ENCODE measurements at places on chromosomes 5 and 9.
A peak's percentile ranks its signal among the peaks of the same experiment; 100 is the strongest.

DNA sequence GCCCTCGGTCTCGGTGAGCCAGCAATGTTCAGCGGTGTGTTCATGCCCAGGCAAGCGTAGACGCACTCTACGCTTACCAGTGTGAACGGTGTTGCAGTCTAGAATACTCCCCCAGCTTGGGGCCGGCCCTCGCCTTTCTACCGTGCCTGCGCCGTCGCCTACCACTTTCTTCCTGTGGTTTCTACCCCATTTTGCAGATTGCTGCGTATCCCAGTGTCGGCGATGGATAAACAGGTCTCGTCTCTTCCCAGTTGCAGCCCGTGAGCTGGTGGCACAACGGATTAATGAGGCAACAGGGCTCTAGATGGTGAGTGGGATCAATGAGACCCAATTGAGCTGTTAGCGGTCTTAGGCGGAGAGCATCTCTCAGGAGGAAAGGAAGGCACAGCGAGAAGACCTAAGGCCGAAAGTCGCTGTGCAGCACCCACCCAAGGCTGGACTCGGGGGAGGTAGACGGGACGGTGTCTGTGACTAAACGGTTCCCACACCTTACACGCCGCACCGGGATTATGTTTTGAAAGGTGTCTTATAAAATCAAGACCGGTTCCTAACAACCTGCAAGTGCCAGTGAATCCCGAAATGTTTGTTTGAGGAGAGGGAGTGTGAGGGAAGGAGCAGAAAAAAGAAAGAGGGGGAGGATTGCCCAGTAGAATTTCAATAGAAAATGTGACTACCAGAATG, 5.8 kb downstream of the OTP start:
- DNase-seq, result no peak

DNA sequence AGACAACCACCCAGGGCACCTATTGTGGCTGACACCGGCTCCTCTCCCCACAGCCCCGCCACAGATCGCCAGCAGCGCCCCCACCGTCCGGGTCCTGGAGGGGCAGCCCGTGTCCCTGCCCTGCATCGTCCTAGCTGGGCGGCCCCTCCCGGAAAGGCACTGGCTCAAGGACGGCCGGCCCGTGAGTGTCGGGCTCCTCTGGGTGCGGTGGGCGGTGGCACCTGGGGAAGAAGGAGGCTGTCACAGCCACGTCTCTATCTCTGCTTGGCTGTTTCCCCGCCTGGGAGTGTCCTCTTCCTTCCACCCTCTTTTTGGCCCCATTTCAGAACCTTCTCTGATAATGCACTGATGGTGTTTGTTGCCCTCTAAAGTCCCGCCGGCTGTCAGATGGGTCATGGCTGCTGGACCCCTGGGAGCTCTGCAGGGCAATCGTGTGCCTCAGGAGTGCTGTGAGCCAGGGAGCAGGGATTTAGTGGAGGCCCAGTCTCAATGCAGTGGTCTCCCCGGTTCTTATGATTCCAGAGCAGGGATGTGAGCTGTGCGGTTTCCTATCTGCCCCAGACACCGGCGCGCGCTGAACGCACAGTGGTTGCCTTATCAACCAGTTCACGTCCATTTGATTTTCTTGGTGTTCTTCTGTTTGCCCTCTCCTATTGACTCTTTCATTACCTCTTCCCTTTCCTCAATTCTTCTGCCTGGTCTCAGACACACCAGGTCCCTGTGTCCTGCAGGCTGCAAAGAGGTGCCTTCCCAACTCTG, 55.3 kb downstream of the HMCN2 start:
- no peak for DNase-seq

- DNase-seq, result peak; percentile 39
Observed at GRCh38 chr5:126778675-126779403, 1.9 kb downstream of the LMNB1 start.

DNA sequence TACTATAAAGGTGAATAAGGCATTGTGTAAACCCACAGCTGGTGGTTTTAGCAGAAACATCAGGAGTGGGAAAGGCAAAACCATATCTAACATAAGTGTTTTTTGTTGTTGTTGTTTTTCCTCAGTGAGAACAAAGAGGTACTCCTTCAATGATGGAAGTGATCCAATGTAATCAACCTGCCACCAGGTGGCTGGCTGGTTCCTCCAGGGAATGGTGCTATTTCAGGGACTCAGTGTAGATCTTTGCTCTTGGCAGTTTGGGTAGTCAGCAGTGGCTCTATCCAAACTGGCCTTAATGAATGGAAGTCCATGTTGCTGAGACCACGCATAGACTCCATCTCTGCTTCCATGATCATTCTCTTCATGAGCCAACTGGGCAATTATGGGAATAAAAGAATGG, 10.8 kb downstream of the DMRTA1 start:
- no peak for DNase-seq

- DNase-seq, result no peak
Observed at GRCh38 chr5:109987355-109987754, 297.6 kb downstream of the MAN2A1 start.

- peak; percentile 59 for DNase-seq
Observed at GRCh38 chr5:172726966-172727365, 44.0 kb downstream of the DUSP1 start.

GRCh38 chr5:133287500-133287899, 235.7 kb downstream of the HSPA4 start:
- no peak for DNase-seq

GRCh38 chr9:97237951-97238889, 69.2 kb upstream of the CCDC180 start:
- DNase-seq, result peak; percentile 95

DNA sequence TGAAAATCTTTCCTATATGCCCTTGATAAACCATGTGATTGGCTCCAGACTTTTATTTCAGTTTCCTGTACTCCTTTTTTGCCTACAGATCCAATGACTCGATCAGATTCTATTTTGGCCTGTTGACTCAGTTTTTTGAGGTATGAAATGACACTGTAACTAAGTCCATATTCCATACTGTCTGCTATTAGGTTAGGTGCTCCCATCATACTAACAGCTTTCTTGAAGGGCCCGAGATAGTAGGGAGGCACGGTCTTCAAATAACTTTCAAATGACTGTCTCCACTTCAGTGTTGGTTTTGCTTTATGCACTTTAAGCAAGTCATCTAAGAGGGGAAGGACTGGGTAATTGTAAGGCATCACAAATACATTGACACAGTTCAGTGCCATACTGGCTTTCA, 295.4 kb upstream of the DAB2 start:
- DNase-seq, result no peak

- DNase-seq, result no peak
Observed at GRCh38 chr9:110329639-110330230, 7.9 kb downstream of the TXNDC8 start.

DNA sequence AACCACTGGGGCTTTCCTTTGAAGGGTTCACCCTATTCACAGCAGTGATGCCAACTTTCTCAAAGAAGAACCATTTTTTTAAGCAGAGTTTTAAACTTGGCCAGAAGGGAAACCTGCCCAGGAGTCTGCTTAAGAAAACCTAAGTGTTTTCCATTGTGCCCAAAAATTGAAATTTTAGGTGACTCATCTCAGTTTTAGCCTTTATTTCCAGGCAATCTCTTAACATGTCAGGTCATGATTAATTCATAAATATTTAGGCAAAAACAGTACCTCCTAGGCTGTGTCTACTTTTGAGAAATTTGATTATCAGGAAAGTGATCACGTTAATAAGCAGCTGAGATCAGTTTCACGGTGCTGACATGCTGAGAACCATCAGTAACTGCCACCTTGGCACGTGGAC, 61.9 kb downstream of the TLE1 start:
- DNase-seq, result no peak

GRCh38 chr9:121862371-121863332, 211.2 kb downstream of the DAB2IP start:
- DNase-seq, result no peak

- DNase-seq, result no peak
Observed at GRCh38 chr5:2996248-2996647, 244.8 kb upstream of the IRX2 start.

- DNase-seq, result no peak
Observed at GRCh38 chr9:131394464-131395156, 724 bp downstream of the PRRC2B start.

GRCh38 chr5:55377810-55378209, 70.0 kb downstream of the MTREX start:
- DNase-seq, result no peak

DNA sequence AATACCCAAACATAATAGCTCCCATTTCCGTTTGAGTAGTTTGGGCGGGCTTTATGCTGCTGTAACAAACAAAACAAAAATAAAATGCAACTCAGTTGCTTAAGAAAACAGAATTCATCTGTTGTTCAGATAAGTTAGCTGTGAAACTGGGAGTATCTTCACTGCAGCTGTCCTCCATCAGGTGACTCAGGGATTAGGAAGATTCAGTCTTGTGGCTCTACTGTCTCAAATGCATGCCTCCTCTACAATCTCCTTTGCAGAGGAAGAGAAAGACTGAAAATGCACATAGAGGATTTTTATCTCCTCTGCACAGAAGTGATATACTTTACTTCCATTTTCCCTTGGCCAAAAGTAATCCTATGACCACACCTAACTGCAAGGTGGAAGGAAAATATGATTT, 883.7 kb downstream of the PTPRD start:
- no peak for DNase-seq

GRCh38 chr9:76419782-76420380, 25.7 kb upstream of the RFK start:
- no peak for DNase-seq

DNA sequence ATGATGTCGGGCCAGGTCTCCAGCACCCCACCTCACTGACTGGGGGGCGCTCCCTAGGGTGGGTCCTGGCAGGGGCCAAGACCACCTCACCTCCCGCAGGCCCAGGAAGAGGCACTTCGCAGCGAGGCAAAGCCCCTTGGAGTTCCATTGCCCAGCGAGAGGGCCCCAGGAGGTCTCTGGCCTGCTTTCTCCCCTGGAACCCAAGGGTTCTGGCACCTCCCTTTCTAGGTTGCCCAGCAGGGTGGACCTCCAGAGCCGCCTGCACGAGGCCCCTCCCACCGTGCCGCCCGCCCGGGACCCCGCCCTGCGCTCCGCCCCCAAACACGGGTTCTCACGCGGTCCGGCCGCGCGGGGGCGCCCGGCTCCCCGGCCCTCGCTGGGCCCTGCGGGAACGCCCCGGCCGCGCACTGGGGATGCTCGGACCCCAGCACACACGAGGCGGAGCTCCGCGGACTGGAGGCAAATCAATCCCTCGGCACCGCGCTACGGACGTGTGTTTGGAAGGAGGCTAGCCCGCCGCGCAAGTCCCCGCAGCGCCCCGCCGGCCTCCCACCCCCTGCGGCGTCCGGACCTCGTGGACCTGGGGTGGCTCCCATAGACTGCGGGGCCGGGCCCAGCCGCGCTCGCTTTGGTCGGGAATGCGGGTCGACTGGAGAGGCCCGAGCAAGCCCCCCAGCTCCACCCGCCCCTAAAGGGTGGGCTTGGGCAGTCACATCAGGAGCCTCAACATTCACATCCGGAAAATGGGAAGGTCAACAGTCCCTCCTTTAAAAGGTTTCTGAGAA, 99.5 kb upstream of the LMX1B start:
- peak; percentile 83 for DNase-seq

- DNase-seq, result no peak
Observed at GRCh38 chr5:158819095-158819494, 280.6 kb downstream of the EBF1 start.

GRCh38 chr5:77486344-77486962, 5.7 kb downstream of the WDR41 start:
- no peak for DNase-seq

- DNase-seq, result no peak
Observed at GRCh38 chr5:26692952-26693351, 345.4 kb downstream of the CDH9 start.

DNA sequence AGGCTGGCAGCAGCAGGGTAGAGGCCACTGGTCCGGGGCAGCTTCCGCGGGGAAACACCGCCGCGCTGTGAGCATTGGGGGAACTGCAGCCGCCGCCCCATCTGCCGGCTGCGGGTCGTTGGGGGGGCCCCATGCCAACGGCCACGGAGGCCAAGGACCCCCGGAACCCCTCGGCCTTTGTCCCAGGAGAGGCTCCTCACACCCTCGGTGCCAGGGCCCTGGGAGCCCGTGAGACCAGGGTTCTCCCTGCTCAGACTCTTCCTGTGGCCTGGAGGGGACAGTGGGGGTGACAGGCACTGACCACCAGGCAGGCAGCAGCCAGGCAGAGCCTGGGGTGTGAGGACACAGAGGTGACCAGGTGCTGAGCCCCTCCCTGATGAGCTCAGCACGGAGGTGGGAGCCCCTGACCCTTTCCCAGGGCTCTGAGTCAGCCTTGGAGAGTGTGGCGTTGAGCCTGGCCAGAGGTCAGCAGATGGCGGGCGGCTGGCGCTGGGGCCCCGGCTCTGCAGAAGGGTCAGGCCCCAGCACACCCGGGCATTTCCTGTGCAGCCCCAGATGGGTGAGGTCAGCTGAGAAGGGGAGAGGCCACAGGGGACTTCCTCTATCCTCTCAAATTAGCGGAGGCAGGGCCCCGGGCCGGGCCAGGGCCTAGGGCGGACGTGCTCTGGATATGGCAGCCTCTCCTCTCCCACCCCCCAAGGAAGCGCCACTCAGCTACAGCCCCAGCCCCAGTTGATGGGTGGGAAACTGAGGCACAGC, 17.9 kb upstream of the EGFL7 start:
- DNase-seq, result no peak

- DNase-seq, result no peak
Observed at GRCh38 chr5:127002390-127002789, 28.0 kb downstream of the MARCHF3 start.

DNA sequence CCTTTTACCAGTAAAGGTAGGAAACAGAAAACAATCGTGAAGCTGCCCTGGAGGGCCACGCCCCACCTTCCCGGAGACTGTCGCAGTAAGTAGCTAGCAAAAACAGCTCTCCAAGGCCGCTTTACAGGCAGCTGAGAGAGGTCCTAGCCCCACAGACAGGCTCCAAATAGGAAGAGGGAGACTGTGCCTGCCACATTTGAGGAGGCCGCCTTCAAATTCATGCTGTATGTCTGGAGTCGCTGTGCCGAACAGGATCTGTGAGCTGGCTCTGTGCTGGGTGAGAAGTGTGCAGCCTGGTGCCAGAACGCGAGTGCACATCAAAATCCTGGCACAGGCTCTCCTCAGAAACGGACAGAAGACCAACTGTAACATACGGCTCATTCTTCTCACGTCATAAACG, 582.2 kb downstream of the CETN3 start:
- no peak for DNase-seq

DNA sequence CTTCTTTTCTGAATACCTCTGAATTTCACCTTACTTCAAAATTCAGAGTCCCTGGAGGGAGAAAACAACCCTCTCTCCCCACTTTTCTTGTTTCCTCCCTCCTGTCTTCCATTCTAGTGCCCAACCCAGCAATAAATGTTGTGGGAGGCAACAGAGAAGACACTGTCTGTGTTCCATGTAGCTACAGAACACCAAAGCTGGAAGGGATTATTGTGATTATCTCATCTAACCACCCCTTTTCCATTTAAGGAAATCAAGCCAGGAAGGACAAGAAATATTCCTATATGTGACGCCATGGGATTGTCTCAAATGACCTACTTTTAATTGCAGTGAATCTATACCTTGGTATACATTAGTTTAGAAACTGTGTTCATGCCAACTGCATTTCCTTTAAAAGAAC, 476.6 kb upstream of the TNC start:
- DNase-seq, result no peak

- no peak for DNase-seq
Observed at GRCh38 chr5:126052120-126052519, 371.1 kb upstream of the GRAMD2B start.
